ENCODE measurements at places on chromosomes 13 and 19.

DNA sequence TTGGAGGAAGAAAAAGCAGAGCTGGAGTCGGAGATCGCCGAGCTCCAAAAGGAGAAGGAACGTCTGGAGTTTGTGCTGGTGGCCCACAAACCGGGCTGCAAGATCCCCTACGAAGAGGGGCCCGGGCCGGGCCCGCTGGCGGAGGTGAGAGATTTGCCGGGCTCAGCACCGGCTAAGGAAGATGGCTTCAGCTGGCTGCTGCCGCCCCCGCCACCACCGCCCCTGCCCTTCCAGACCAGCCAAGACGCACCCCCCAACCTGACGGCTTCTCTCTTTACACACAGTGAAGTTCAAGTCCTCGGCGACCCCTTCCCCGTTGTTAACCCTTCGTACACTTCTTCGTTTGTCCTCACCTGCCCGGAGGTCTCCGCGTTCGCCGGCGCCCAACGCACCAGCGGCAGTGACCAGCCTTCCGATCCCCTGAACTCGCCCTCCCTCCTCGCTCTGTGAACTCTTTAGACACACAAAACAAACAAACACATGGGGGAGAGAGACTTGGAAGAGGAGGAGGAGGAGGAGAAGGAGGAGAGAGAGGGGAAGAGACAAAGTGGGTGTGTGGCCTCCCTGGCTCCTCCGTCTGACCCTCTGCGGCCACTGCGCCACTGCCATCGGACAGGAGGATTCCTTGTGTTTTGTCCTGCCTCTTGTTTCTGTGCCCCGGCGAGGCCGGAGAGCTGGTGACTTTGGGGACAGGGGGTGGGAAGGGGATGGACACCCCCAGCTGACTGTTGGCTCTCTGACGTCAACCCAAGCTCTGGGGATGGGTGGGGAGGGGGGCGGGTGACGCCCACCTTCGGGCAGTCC lies 5.0 kb downstream of the FOSB start:
- no peak for DNase-seq

- DNase-seq: no peak
Observed at GRCh38 chr19:47107953-47108746, 5.4 kb downstream of the ZC3H4 start.

GRCh38 chr19:33309826-33310225 lies 7.5 kb upstream of the CEBPA start:
- DNase-seq: no peak

GRCh38 chr19:33622809-33623511 lies 1.2 kb downstream of the CHST8 start:
- no peak for DNase-seq

GRCh38 chr19:45439569-45440258 lies 16.0 kb upstream of the ERCC1 start:
- DNase-seq: peak; percentile 68

DNA sequence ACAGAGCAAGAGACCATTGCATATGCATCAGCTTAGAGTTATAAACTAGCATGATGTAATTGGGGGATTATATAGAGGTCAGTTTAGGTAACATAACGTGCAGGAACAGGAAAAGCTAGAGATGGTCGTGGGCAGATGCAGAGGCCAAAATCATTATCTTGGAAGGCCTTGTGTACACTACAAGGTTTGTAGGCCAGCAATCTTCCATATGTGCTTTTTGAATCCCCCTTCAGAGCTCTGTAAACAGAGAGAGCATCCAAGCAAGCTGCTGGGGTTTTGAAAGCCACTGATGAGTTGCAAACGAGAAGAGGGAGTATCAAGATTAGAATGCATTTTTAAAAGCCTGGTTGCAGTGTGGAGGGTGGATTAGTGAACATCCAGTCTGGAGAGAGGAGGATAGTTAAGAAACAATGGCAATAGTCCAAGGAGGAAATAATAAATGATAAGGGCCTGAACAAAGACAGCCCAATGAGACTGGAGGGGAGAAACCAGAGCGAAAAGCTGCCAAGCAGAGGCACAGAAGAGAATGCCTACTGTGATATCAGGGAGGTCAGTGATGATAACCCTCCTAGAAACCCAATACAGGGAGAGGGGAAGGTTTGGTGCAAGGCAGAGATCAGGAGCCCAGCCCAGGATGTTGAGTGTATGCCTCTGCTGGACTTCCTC lies 109.6 kb downstream of the ZAR1L start:
- DNase-seq: no peak

- no peak for DNase-seq
Observed at GRCh38 chr19:11165486-11166030, 10.0 kb upstream of the SPC24 start.

DNA sequence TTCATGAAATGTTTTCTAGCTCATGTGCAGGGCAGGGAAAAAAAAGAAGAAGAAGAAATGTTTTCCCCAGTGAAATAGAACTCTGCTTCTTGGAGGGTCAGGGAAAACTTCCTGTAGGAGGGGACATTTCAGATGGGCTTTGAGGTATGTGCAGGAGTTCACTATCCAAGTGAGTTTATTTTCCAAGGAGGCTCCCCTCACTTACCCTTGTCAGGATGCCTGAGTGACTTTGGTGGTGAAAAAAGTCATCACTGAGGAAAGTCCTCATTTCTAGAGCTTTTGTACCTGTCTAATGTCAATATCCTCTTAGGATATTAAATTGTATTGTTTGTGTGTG lies 656 bp upstream of the C3 start:
- no peak for DNase-seq

DNA sequence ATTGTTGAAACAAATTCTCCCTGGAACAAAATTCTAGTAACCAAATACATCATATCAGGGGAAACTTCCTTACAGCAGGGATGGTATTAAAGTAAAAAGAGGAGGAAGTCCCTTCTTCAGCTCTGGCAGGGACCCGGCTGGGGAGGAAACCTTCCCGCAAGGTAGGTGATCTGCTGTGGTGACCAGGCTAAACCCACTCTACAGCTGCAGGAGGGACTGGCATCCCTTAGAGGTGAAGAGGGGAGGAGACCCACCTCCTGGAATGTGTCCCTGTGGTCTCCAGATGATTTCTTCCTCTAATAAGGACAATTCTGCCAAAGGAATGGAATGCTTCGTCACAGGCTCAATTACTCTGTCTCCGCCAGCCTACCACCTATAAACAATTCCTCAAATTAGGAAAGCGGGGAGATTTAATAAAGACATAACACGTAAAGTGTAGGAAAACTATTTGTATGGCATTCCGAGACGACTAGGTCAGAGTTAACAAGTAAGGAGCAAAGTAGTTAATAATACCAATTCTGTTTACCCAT lies 637 bp upstream of the PDS5B start:
- DNase-seq: no peak
